ACHN (cell line): ENCODE measurements at places on chromosomes 16 and 17.

DNA sequence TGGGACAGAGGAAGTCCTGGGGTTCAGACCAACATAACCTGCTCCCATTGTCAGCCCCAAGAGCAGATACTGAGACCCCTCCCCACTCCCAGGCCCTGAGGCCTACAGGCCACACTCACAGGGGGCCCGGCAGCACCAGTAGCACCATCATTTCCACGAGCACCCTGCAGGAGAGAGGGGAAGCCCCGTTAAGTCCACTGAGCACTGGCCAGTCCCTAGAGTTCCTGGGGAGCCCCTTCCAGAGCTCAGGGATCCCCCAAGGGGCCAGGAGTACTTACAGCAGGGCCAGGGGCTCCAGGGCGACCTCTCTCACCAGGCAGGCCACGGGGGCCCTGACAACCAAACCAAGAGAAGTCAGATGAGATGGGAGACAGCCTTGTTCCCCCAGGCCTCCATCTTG, 5.4 kb downstream of the COL1A1 start:
- no peak for DNase-seq

DNA sequence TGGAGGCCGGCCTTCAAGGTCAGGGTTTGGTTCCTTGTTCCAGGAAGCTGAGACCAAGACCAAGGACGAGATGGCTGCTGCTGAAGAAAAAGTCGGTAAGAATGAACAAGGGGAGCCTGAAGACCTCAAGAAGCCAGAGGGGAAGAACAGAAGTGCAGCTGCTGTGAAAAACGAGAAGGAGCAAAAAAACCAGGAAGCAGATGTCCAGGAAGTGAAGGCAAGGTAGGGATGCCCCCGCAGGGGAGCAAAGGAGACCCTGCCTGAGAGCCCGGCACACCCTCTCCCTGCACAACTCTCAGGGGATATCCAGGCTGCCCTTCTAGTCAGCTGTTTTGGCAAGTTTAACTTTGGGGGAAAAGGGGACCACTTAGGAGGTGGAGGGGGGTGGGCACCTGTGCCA, 29.0 kb downstream of the RNF213 start:
- no peak for DNase-seq

GRCh38 chr16:50523710-50524109, 24.5 kb upstream of the NKD1 start:
- no peak for DNase-seq

DNA sequence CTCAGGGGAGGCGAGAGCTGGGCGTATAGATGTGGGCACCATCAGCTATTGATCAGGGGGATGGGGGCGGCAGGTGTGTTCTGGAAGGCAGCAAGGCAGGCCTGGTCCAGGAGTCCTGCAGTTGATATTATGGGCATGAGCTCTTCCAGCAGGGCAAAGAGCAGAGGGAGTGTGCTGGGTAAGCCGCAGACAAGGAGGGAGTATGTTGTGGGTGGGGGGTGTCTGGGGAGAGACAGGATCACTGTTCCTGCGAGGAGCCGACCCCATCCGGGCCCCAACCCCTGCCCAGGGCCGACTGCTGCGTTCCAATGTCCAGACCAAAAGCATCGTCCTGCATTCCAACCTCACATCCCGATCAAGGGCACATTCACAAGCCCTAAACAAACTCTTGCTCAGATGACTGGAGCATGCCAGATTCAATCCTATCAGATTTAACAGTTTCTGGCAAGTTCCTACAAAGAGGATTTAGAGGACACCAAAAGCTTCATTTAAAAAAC, 9.2 kb downstream of the MXRA7 start:
- DNase-seq = no peak

DNA sequence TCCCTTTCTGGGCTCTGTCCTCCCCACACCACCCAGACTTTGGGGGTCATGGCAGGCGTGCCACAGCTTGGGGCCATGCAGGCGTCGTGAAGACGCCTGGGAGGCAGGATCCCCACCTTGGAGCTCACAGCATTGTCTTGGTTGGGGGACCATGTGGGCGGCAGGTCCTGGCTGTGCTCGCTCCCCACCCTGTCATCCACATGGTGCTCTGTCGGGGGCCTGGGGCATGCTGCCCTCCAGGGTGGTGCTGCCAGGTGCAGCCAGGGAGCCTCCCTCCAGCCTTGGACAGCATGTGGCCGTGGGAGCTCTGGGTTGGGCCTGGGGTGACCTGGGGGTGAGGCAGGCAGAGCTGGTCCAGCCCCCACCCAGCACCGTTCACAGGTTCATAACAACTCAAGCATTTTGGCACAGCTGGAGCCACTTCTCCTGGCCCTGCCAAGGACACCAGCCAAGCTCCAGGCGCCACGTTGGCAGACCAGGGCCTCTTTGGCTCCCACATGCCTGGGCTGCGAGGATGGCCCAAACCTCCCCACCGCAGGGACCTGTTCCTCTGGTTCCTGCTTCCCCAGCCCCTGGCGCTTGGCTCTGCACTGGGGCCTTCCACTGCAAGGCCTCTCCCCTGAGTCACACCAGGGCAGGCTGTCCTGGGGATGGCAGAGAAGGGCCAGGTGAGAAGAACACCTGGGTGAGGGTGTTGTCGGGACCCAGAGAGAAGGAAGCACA, 15.1 kb upstream of the ATP6V0C start:
- DNase-seq = no peak

GRCh38 chr17:34219405-34219804, 35.7 kb upstream of the CCL2 start:
- no peak for DNase-seq

DNA sequence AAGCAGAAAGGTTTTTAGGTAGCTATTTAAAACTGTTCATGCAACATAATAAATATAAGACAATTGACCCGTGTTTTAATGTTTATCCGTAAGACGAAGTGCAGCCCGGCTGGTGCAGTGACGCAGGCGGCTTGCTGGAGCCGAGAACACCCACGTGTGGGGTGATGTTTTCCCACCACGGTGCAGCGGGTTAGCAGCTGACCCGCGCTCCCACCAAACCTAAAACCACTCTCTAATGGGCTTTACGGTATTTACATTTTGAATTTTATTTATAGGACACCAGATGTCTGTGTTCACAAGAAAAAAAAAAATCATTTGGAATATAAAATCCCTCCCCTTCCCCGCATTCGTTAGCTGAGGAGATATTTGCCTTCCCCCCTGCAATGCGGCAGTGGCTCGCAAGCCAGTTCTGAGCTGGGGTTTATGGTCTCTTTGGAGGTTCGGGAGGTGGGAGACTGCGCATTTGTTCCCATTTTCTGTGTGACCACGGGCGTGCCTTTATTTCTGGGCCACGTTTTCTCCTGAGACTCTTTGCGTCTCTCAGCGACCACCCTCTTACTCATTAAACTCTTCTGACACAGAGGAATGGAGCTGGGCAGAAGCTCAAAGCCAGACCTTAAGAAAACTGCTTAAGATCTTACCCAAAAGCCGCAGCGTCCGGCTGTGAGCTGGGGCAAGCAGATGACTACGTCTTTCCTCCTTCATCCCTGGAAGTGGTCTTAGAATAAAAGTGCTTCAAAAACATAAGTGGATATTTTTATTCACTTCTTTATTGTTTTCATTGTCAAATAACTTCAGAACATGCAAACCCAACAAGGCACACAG, 301.1 kb downstream of the IRF8 start:
- DNase-seq = no peak

DNA sequence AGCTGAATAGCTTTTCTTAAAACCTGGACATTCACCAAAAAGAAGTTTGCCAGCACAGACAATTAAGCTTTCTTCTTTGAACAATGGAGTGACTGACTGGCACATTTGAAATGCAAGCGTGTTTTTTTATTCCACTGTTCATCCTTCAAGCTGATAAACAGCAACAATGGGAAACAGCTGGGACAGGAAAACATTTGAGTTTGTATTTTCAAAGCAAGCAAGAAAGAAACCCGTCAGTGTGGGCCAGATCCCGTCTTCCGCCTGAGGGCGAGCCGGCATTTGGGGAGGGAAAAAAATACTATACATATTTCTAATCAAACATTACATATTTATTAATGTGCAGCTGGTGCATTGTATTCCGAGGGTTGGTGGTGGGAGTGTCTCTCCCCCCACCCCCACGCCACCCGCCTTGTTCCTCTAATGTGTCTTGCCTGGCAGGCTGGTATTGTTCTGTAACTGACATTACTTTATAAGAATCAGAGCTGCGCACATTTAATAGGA, 94.3 kb downstream of the CYLD start:
- DNase-seq = no peak

- peak; percentile 47 for DNase-seq
Observed at GRCh38 chr16:55370762-55371482, 46.9 kb downstream of the IRX6 start.

DNA sequence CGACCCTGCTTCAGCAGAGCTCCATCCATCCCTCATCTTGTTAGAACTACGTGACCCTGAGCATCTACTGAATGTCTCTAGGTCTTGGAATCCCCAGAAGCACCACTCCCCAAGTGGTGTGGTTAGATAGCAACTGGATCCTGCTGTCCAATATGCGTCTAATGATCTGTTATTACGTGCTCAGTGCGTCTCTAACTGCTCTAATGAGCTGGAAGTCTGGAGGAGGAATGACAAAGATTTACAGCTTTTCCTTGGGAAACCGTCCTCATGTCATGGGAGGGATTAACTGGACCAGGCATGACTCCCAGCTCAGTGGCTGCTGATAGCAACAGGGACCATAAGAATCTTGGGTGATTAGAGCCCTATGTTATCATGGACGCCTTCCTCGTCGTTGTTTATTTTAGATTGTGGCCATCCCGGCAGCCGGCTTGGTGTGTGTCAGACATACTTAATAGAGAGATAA, 150.9 kb downstream of the HS3ST3B1 start:
- DNase-seq = no peak

GRCh38 chr17:9802697-9803096, 11.3 kb upstream of the DHRS7C start:
- no peak for DNase-seq

- no peak for DNase-seq
Observed at GRCh38 chr17:82887255-82888164, 47.7 kb upstream of the ZNF750 start.

DNA sequence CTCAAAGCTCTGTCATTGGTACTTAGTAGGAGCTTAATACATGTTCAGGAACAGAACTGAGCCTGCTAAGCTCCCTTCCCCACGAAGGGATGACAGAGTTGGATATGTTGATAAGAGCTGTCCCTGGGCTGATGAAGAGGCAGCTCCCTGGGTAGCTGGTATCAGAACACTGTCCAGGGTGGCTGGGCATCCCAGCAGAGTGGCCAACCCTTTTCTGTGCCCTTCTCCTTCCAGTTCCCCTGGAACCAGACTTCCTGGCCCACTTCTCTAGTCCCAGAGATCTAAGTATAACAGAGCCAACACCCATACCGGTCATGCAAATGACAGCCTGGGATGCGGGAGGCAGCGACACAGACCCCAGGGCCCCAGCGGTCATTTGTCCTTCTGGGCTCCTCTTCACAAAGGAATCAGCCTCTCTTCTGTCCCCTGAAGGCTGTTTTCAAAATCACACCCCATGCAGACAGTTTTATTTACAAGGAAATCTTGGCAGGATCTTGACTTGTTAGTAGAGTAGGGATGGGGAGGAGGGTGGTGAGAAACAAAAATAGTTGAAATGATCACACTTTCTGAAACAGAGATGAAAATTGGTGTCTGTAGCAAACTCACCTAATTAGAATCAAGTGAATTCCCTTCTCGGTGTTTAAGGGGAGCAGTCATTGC, 1.4 kb upstream of the RHBDL3 start:
- peak; percentile 30 for DNase-seq
